ENCODE measurements at places on chromosomes 4 and X.

- no peak for DNase-seq
These were observed 122.5 kb downstream of the ADAMTS3 start for GRCh38 chr4:72446353-72447055.

- no peak for DNase-seq
These were observed 32.4 kb upstream of the BCOR start for GRCh38 chrX:40130207-40130606.

- DNase-seq, result no peak
These were observed 961 bp upstream of the MBNL3 start for GRCh38 chrX:132489578-132490419.

- no peak for DNase-seq
These were observed 20.1 kb downstream of the ACSL1 start for GRCh38 chr4:184805462-184806228.

- no peak for DNase-seq
These were observed 666.1 kb upstream of the BOD1L1 start for GRCh38 chr4:14293582-14293981.

- no peak for DNase-seq
These were observed 22.2 kb downstream of the SMIM43 start for GRCh38 chr4:121742794-121743193.

Measured in stimulated activated CD8-positive, alpha-beta memory T cell treated with anti-CD3 and anti-CD28 coated beads, Interleukin-12 subunit alpha, Interleukin-12 subunit beta, amount 100 ng/mL, for 1 hour (primary cell).